ENCODE measurements at places on chromosomes 2 and 18.

GRCh38 chr2:26685989-26686839 lies 6.3 kb upstream of the KCNK3 start:
- DNase-seq, result no peak

GRCh38 chr2:191105082-191105481 lies 45.7 kb downstream of the STAT4 start:
- DNase-seq, result no peak

DNA sequence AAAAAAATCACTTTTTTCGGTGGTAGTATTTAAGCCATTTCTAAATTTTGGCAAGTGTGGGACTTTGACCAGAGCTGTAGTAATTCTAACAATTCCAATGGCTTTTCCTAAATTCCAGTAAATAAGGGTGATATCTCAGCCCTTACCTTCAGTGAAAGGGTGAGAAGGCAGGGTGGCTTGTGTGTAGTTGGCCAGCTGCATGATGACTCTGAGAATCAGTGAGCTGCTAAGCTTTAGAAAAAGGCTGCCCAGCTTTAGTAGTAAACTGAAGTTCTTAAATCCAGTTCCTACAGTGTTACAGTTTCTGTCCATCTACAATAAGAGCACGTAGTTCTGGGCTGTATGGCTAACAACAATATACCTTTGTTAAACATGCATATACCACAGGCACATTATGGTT lies 42.0 kb downstream of the OXER1 start:
- DNase-seq, result no peak

DNA sequence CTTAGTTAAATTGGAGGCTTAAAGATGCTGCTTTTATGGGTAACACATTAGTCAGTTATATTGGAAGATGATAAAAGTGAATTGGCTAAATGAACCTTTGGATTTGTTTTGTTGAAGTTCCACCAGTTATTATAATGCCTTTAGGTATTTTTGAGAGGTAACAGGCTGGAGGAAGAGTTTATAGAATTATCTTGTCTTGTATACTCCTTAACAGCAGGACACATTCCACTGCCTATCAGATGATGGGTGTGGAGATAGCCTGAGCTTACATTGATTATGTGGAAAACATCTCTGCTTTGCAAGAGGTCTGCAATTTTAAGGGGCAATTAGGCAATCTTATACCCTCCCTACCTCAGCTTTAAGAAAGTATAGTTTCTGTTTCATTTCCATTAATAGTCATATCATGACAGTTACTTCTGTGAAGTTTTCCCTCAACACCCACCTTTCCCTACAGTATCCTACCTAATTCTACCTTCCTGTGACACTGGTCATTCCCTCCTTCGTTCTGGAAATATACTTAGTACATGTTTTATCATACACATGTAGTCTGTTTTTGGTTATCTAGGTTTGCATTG lies 403.7 kb upstream of the SPRED2 start:
- DNase-seq, result no peak

DNA sequence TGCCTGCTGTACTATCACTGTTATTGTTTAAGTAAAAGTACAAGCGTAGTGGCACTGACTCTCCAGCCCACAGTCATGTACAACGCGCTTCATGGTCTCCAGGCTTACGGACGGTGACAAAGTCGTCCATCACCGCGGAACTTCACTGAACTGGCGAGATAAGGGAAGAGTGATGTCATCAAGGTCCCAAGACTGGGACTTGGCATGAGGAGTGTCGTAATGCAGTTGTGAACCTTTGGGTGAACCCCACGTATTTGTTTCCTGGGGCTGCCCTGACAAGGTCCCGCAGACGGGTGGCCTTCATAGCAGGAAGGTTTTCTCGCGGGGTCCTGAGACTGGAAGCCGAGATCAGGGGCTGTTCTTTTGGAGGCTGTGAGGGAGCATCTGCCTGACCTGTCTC lies 17.3 kb downstream of the NFATC1 start:
- no peak for DNase-seq

DNA sequence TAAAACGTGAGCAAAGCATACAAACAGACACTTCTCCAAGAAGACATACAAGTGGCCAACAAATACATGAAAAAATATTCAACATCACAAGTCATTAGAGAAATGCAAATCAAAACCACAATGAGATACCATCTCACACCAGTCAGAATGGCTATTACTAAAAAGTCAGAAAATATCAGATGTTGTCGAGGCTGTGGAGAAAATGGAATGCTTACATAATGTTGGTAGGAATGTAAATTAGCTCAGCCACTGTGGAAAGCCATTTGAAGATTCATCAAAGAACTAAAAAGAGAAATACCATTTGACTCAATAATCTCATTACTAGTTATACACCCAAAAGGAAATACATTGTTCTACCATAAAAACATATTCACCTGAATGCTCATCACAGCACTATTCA lies 825.7 kb downstream of the SUCLG1 start:
- DNase-seq, result no peak

GRCh38 chr2:88214631-88215030 lies 44.5 kb downstream of the THNSL2 start:
- DNase-seq, result no peak

GRCh38 chr2:6623746-6624145 lies 242.0 kb downstream of the CMPK2 start:
- DNase-seq, result no peak

DNA sequence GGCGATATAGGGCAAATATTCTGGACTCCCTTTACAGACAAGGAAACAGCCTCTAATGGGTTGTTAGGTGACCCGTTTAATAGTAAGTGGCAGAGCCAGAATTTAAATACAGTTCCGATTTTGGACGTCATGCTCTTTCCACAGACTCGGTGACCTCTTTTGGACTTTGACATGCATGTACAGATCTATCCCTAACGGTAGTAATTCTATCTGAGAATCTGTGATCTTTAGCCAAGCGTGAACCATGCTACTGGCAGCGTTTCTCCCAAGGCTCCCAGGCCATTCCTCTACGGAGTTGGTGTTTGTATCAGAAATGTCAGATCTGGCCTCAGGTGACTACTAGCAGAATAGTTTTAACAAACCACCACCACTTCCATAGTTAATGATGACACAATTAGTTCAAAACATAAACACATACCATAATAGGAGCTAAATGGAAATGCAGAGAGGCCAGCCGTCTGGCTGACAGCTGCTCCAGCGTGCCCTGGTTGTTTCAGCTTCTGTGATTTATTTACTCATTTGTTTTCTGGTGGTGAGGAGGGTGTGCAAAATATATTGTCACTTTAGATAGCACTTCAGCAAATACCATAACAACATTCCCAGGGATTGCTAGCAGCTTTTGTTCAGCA lies 304.6 kb upstream of the LYPD1 start:
- DNase-seq, result no peak

- DNase-seq, result no peak
Measured at GRCh38 chr18:48955830-48956261, 5.1 kb upstream of the SMAD7 start.

GRCh38 chr2:82491591-82491990 lies 1967.5 kb downstream of the SUCLG1 start:
- DNase-seq, result no peak

GRCh38 chr2:24228470-24228869 lies 53.6 kb downstream of the FAM228A start:
- DNase-seq, result no peak

- no peak for DNase-seq
Measured at GRCh38 chr2:71950256-71951082, 197.2 kb downstream of the CYP26B1 start.

DNA sequence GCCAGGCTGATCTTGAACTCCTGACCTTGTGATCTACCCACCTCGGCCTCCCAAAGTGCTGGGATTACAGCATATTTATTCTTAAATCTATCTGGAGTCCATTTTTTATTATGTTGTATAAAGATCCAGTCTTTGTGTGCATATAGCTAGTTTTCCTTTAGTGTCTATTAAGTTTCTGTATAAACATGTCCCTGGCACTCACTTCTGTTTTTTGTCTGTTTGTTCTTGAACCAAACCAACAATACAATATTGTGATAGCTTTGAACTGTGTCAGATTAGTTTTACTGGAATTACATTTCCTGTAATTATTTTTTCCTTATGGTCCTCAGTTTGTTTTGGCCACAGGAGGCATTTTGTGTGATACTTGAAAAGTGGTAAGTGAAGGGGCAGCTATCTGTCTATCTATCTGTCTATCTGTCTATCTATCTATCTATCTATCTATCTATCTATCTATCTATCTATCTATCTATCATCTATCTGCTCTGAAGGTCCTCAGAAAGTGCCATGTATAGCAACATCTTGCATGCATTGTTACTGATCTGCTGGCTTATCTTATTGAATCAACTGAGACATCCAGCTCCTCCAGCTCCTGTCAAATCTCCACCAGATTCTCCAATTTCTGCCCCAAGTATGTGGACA lies 70.9 kb upstream of the ACVR1 start:
- DNase-seq, result no peak

- no peak for DNase-seq
Measured at GRCh38 chr2:221589696-221590095, 17.6 kb upstream of the EPHA4 start.

- DNase-seq, result no peak
Measured at GRCh38 chr2:170715062-170715931, at the start of gene SP5. Gene SP5, plus strand, starts transcription at chr2:170715337. Its CDS starts 176 bp downstream, at chr2:170715513.

DNA sequence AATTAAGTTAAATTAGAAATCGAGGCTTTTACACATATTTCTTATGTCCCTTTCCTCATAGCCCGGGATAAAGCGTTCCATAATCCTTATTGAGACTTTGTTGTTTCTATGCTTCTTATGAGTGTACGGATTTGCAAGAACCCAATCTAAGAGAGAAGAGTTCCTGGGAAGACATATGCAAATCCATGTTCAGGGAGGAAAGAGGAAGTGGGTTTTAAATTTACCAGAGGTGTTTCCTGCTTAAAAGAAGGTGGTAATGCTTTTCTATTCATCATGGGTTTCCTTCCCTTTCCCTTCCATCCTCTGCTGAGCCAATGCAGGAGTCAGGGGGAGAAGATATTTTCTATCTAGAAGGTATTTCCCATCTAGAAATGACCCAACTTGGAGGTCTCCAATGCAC lies 345.8 kb downstream of the ZNF516 start:
- DNase-seq, result no peak

- no peak for DNase-seq
Measured at GRCh38 chr2:47888581-47889280, 17.6 kb downstream of the FBXO11 start.

GRCh38 chr2:182031956-182032355 lies 46.3 kb downstream of the PPP1R1C start:
- DNase-seq, result no peak

- no peak for DNase-seq
Measured at GRCh38 chr2:239724194-239724849, 300.8 kb downstream of the NDUFA10 start.

DNA sequence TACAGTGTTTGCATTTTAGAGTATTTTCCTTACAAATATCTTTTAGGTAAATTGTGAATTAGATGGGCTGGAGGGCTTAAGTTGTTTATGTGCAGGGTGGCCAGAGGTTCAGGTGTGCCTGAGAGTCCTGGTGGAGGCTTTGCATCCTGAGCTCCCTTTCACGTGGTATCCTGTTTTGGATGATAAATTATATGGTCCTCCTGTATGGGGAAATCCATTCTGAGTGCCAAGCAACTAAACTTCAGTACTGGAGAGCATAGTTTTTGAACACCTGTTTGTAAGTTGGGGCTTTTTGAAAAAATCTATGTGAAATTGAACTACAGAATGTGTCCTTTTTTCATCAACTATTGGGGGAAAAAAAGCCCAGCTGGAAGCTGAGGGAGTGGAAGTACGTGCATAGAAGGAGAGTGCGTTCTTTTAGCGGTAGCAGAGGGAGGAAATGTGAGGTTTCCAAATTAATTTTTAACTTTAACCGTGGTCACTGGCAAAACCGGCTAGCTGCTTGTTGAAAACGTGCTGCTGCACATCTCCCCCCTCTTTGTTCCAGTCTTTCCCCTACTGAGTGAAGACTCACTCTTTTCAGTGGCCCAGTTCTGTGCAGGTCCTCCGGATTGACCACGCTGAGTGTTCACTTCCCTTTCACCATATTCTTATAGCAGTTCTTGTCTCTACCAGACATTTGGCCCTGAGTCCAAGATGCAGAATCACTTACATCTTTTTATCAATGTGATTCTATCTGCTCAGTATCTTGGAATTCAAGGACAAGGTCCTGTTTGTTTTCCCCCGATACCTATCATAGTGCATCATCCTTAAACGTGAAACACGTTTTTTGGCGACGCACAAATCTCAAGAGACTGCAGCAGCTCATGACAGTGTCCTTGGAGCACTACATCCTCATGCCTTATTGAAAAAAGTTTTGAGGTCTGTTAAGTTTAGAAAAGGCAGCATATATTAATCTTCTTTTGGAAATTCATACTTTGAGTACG lies 15.3 kb downstream of the CNOT11 start:
- no peak for DNase-seq

DNA sequence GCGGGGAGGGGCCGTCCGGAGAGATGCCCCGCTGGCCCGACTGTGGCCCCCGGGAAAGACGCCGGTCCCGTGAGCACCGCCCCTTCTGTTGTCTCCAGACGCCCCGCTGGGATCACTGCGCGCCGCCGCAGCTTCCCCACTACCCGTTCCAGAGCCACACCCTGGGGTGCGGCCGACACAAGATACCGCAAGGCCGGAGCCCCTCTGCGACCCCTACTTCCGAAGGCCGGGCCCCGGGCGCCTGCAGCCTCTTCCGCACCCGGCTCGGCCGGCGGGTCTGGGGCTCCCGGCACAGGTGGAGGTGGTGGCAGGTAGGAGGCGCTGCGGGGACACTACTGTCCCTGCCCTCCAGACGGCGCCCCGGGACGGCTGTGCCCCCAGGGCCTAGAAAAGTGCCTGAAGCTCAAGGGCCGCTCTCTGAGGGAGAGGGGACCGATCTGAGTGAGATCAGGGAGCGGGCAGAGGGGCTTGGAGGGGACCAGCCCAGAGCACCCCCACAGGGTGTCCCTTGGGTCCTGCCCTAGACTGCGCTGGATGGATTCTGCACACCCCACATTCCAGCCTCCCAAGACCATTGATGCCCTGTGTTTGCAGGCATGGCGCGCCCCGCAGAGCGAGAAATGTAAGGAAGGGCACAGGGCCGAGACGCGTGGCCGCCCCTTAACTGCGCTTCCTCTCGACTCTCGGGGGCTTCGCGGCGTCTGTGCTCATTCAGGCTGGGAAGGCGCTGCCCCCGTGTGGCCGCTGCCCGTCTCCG lies 80.0 kb downstream of the GFPT1 start:
- DNase-seq, result peak; percentile 31

GRCh38 chr18:6778459-6779247 lies 49.1 kb downstream of the ARHGAP28 start:
- DNase-seq, result no peak

DNA sequence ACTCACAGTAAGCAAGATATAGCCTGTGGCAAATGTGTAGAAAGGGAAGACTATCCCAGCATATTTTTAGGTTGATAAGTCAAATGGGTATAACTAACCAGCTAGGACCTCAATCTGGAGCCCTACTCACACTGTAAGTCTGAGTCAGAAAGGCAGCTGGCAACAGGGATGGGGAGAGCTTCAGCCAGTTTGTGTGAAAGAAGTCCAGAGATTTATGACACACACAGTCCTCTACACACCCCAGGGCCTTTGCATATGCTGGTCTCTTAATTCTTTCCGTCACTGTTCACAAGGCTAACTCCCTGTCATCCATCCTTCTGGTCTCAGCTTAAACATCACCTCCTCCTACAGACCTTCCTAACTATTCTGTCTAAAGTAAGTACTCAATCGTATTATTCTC lies 5.9 kb upstream of the TCF4 start:
- DNase-seq, result no peak

GRCh38 chr18:21393986-21394385 lies 152.0 kb downstream of the GREB1L start:
- DNase-seq, result no peak

Measured in activated T-helper 9 cell treated with anti-CD3 and anti-CD28 coated beads, Interleukin-2, amount 50 U/mL, for 16 hours (primary cell).